ENCODE measurements at places on chromosomes 11 and 22. TPM values are rescaled to one million over a fixed set of nuclear protein-coding genes. Genes with fewer than 3 reads are reported as not detected.

- DNase-seq: no peak
Observed at GRCh38 chr22:27299181-27300085, 502.1 kb downstream of the MN1 start.

DNA sequence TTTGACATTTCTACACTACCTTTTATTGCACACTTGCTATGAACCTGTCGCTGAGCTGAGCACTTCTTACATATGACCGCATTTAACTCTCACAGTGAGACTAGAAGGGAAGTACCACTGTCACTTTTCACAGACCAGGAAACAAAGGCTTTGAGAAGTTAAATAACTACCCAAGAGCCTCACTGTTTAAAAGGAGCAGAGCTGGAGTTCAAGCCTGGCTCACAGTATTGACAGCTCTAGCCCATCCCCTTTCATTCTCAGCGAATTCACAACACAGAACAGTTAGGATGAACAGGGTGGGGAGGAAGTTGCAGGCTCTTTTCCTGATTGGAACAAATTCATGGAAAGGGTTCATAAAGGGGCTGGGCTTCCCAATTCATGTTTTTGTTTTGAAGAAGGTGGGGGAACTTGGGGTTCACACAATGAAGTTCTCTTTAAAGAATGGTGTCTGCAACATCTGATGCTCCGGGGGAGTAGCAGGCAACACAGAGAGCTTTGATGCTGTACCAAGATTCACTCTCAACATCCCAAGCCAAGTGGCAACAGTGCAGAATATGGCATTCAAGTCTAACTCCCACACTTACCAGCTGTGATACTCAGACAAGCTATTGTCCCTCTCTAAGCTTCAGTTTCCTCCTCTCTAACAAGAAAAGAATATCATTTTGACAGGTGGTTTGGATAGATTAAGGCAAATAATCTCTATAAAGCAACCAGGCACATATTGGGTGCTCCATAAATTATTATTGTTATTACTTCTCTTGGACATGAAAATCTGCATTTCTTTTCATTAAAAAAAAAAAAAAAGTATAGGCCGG, 17.2 kb downstream of the SCGB1A1 start:
- no peak for DNase-seq

GRCh38 chr11:83152264-83152663, 4.7 kb upstream of the PCF11 start:
- DNase-seq: no peak

DNA sequence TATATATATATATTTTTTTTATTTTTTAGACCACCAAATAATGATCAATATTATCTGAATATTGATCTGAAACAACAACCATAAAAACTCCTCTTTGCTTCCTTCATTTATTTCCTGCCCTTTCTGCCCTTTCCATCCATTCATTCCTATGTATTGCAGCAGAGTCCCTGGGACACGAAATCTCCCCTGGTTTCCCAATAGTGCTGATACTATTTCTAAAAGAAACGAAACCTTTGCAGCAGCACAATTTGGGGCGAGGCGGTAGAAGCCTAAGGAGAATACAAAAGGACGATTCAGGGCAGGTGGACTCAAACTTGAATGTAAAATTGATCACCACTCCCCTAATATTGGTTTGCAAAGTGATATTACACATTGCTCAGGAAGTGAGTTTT, 16.9 kb upstream of the AMOTL1 start:
- DNase-seq: no peak

DNA sequence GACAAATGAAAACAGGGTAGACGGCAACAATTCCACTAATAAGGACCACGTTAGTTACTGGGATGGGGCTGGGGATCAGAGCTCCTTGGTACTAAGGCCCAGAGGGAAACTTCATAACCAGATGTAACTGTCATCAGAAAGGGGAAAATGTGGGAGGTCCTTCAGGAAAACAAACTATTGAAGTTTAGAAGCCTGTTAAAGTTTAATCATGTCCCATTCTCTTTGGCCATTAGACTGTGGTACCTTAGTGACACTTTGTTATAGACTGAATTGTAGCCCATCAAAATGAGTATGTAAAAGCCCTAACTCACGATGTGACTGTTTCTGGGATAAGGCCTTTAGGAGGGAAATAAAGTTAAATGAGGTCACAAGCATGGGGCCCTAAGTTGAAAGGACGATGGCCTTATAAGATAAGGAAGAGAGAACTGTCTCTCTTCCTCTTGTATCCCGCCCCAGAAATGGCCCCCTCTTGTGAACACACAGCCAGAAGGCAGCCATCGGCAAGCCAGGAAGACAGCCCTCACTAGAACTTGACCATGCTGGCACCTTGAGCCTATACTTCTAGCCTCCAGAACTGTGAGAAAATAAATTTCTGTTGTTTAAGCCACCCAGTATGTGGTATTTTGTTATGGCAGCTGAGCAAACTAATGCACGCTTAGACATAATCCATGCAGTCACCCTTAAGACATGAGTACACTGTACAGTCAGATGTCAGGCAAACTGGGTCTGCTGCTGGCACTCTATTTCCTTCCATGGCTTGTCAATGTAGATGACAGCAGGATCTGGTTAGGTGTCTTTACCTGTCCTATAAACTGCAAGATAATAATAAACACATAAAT, 26.9 kb upstream of the USP47 start:
- DNase-seq: no peak

The KCTD14 gene
- 9.9 TPM for total RNA-seq

DNA sequence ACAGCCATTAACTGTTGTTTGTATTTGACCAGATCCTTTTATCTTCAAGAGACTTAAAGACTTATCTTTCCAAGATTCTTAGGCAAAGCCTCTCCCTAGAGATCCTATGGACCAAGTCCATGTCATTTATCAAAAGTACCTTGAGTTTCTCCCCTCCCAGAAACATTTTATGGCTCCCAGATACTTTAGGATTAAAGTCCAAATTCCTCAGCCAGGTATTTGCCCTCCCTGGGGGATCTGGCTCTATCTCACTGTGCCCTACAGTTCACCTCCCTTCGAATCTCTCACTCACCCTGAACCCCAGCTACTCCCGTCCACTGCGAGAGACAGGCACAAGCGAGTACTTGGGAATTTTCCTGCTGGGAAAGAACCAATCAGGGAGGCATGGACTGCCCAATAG, 11.9 kb downstream of the MS4A8 start:
- DNase-seq: no peak
